ENCODE measurements at places on chromosomes 7 and 10.

DNA sequence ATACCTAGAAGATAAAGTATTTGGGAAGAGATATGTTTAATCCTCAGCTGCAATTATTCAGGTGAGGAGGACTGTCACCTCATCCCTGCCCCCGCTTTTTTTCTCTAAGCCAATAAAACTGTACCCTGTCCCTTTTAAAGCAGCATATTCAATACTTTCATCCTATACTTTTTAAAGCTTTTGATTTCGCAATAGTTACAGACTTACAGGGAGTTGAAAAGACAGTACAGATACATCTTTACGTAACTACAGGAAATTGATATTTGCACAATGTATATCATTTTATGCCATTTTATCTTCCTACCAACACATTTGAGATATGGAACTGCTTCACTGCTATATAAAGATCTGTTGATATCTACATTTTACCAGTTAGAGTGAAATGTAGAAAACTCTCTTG lies 47.6 kb downstream of the STK17A start:
- no peak for DNase-seq

DNA sequence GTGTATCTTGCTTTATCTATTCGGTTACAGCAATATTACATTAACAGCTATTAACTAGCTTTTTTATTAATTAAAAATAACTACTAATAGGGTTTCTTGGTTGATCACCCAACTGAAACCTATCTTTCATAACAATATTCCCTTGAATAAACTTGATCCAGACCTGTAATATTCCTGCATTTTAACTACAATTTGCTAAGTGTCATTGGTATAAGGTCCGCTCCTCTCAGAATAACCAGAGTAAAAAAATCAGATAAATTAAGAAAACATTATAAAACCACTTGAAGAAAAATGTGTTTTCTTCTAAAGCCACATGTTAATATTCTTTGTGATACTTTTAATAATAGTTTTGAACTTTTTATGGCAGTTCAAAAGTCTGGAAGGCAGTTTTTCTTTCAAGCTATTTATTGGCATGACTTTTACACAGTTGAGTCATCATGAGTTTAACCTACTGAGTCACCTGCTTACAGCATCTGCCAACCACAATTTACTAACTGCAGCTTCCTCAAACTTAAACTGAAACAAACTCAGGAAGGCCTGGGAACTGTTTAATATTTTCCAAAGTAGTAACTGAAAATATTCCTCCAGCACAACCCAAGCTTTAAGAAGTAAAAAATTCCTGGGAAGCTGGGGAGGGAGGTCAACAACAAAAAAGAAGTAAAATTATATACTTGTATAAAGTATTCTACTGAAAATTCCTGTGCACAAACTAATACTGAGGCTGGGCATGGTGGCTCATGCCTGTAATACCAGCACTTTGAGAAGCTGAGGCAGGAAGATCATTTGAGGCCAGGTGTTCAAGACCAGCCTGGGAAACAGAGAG lies 103.2 kb downstream of the NRBF2 start:
- no peak for DNase-seq

DNA sequence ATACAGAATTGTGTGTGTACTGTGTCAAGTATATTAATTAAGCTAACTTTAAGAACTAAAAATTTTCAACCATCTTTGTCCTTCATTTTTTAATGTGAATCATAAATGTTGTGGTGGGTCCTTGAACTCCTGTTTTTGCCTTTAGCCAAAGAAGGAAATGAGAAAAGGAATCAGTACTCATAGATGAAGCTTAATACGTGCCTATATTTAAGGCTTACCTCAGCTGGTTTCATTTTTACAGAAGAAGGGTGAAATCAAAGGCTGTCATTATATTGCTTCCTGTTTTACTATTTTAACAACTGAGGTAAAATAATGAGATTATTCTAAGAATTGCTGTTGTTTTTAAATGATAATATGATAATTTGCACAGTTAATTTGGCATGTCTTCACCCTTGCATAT lies 6.3 kb upstream of the SNX13 start:
- DNase-seq = no peak

GRCh38 chr10:12484941-12485805 lies 135.8 kb downstream of the CAMK1D start:
- no peak for DNase-seq

DNA sequence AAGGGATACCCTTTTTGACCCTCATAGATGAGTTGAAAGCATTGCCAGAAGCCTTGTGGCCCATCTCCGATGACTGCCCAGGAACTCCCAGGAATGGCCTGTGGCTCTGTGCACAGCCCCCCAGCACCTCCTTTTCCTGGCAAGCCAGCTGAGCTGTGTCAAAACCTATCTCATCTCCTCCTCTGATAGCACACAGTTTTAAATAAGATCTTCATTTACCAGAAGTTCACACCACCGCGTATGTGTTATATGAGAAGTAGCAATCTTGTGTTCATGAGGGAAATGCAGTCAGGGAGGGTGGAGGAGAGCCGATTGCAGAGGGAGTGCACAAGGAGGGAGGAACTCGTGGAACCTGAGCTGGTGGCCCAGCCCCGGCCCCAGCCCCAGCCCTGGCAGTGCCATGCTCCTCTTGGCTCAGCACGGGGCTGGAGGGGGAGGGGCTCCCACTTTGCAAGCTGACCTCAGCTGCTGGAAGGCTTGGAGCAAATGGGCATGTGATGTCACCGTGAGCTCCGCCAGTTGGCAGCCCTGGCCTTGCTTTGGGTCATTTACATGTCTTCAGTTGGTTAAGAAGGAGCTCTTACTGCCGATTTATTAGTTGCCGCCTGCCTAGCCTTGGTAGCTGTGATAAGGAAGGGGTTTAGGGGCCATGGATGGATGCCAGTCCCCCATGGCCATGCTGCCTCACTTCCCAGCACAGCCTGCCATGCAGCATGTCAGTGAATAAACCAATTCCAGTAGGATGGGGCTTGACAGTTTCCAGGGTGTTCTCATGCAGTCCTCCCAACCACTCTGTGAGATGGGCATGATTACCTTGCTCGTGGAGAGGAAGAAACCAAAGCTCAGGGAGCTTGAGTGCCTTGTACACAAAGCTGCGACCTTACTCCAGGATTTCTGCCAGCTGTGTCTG lies 20.0 kb downstream of the UNC5B start:
- DNase-seq = no peak

GRCh38 chr7:137404660-137405317 lies 61.3 kb upstream of the PTN start:
- DNase-seq = no peak

DNA sequence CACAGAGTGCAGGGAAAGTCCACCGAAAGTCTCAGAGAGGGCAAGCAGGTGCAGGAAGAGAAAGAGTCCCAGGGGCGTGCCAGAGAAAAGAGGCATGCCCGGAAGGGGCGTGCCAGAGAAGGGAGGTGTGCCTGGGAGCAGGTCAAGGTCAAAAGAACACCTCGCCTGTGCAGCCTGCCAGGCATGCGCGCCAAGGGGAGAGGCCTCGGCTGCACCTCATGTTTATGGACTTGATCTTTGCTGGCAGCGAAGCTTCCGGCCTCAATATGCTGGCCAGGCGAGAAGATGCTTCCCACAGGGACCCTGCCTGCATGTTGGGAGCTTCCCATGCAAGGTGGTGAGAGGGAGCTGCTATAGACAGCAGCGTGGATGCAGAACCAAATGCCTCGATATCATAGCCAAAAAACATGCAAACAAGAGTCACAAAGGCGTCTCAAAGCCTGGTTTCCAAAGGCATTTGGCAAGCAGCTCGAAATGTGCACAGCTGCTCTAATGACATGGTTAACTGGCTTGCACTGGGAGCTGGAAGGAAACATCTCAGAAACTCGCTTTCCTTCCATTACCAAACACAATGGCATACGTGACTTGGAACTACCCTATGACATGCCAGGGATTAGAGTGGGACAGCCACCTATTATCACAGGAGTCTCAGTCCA lies 192.5 kb upstream of the PPP2R2D start:
- DNase-seq = no peak

- DNase-seq = no peak
These were observed 141.3 kb upstream of the AGK start for GRCh38 chr7:141409801-141410329.

- DNase-seq = no peak
These were observed 906.8 kb downstream of the CNTNAP2 start for GRCh38 chr7:147023440-147023839.

DNA sequence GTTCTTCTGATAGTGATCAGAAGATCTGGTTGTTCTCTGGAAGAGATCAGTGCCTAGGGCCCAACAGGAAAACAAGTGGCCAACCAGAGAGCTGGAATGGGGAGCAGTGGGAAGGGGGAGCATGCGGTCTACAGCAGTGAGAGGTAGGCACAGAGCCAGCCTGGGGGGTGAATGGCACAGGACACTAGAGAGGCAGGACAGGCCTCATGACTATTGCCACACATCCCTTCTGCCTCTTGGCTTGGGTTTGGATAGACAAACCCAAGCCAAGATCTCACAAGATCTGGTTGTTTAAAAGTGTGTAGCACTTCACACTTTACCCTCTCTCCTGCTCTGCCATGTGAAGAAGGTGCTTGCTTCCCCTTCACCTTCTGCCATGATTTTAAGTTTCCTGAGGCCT lies 224.4 kb downstream of the ARHGAP12 start:
- DNase-seq = no peak

GRCh38 chr10:127033216-127034033 lies 128.2 kb downstream of the DOCK1 start:
- DNase-seq = no peak

DNA sequence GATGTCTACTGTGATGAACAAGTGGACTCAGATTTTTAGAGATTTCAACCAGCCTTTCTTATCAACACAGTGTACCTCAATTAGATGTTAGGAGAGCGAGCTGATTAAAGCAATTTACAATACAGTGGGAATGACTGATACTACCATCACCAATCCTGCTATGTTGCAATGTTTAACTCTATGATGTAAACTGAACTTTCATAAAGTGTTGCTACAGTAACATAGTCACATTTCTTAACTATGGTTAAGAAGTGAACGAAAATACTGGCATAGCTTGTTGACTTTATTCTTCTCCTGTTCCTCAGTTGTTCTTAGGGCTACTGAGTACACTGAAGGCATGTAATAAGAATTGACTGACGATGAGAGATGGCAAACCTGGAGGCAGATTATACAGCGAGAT lies 139.8 kb downstream of the MYOF start:
- DNase-seq = no peak

DNA sequence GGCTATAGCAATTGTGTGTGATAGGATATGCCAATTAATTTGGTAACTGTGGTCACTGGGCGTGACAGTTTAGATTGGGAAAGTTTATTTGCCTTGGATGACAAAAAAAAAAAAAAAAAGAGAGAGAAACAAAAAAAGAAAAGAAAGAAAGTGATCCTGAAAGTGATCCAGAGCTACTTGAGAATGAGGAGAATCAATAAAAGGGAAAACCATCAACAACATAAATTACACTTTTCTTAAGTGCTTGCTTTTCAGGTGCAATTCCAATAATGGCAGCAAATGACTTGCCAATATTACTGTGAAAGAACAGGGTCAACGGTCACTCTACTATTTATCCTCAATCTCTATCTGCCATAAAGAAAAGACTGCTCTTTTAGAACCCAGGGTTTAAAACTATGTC lies 191.8 kb upstream of the SEMA3C start:
- no peak for DNase-seq
